Type B pancreatic cell (in vitro differentiated cells): ENCODE measurements at places on chromosomes 4 and X. TPM values are rescaled to one million over a fixed set of nuclear protein-coding genes. Genes with fewer than 3 reads are reported as not detected.

- no peak for DNase-seq
These were observed 488.8 kb upstream of the CPEB2 start for GRCh38 chr4:14513471-14513870.

DNA sequence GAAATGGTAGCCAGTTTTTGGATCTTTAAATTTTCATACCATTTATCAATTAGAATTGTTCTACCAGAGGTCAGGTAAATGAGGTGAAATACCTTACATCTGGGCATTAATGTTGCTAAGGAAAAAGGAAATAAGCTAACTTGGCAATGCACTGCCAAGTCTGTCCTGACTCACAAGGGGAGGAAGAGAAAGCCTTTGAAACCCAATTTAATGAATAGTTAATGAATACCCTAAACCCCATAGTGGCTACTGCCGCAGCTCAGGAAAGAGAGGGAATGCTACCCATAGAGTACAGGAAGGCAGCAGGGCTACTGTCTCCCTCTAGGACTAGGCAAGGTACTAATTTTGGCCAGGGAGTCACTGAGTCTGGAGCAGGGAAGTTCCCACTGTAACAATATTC, 16.8 kb upstream of the DHX15 start:
- no peak for DNase-seq

GRCh38 chr4:53693408-53693807, 102.1 kb upstream of the LNX1 start:
- DNase-seq = no peak

DNA sequence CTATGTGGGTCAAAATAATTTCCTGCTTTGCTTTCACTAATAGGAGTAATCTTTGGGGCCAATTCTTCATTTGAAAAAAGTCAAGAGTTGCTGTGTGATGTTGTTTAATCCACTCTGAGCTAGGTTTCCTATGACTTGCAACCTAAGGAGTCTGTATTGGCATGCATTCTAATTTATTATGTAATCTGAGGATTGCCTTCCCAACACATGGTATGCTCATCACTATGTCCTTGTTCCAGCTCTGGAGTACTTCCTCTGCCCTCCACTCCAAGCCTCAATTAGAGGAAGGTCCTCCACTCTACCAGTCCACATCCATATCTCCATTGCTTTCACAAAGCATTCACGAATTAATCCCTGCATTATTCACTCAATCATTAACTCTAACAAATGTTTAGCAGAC, 56.1 kb downstream of the PPP3CA start:
- no peak for DNase-seq

- DNase-seq = no peak
These were observed 505.5 kb upstream of the TENM3 start for GRCh38 chr4:181737744-181738143.

DNA sequence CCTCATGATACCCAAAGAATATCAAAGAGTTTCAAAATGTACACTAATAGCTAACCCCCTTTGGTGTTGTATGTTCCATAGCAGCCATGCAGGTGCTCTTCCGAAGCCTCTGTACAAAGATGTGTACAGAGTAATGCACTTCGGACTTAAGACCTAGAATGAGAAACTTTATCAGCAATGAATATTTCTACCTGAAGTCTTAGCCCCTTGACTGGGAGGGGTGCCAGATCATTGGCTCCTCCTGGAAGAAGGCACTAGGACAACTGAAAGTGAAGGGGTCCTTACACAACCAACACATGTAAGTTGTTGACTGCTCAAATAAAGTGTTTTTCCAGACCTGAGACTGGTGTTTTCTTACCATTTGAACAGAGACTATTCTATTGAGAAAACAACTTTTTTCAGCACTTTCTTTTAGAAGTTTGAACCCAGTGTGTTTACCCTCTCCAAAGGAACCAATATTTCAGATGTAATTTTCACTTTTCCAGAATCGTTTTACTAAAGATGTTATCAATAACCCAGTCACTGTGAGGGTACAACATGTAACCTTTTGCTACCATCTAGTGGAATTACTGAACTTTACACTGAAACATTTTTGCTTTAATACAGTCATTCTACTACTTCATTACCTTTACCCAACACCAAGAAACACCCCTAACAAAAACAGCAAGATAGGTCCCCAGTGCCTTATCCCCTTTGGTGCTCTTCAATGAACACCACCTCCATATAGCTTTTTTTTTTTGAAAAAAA, 33.3 kb upstream of the PRDX4 start:
- DNase-seq = no peak

DNA sequence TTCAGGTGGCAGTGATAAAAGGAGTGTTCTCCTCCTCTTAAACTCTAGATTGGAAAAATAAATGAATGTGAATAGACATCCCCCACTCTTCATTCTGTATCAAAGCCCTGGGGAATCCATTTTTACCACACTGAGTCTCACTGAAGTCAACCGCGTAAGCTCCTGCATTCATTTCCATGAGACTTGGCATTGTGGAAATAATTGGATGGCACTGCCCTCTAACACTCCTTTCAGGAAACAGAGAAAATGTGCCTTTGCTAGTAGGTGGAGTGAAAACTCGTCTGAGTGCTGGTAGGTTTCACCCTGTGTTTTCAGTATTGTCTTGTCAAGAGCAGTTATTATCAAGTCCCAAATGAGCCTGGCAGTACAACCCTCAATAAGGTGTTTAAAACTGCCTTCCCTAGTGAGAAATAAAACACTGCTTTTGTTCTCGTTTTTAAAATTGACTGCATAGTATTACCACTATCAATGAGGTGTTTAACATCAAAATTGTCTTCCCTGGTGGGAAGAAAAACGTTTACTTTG, 9.7 kb upstream of the CDKN2AIP start:
- DNase-seq = no peak

GRCh38 chr4:39933671-39934590, 43.8 kb downstream of the PDS5A start:
- no peak for DNase-seq

GRCh38 chr4:143189528-143189927, 4.8 kb downstream of the USP38 start:
- DNase-seq = no peak

GRCh38 chrX:31545726-31546125, 473.9 kb upstream of the FTHL17 start:
- no peak for DNase-seq

- no peak for DNase-seq
These were observed 4.2 kb upstream of the MSANTD1 start for GRCh38 chr4:3244747-3245146.

DNA sequence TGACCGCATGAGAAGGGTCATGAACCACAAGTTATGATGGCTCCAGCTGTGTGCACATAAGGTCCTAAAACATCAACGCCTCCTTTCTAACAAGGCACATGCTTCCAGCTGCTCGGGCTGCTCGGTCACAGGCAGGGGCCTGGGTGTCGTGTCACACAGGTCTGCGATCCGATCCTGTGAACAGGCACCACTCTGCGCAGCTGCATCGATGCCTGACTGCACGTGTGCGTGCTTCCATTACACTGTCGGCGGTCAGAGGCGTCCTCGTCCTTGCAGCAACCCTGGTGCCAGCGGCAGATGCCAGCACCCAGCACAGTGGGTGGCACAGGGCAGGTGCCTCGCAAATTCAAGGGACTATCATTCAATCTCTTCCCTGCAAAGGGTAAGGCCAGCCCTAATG, 23.9 kb downstream of the ZFYVE28 start:
- no peak for DNase-seq

GRCh38 chr4:38821739-38822138, 17.1 kb upstream of the TLR1 start:
- DNase-seq = no peak

GRCh38 chrX:66200855-66201795, 37.1 kb downstream of the HEPH start:
- no peak for DNase-seq

GRCh38 chr4:5724377-5724776, 13.4 kb downstream of the EVC start:
- DNase-seq = no peak

- DNase-seq = no peak
These were observed 72.9 kb upstream of the MTM1 start for GRCh38 chrX:150495496-150495895.

DNA sequence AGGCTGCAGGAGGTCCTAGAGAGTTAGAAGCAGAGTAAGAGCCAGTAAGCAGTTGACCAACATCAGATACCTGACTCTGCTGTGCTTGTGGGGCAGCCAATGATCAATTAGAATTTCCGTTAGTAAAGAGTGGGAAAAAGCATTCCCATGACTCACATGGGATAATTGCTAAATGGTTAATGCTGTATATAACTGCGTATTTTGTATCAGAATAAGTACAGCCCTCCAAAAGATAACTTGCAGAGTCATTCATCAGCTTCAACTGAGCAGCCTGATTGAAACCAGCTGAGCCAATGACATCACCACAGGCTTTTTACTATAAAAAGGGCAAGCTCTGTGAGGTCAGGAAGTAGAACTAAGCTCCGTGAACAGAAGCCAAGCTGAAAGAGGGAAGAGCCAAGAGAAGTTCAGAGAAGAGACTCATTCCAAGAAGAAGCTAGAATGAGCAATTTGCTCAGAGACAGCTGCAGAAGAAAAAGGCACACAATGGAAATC, 67.9 kb downstream of the PPP3CA start:
- no peak for DNase-seq

GRCh38 chr4:98909646-98910401, 19.1 kb downstream of the EIF4E start:
- no peak for DNase-seq

- no peak for DNase-seq
These were observed 90.2 kb downstream of the ADGRG4 start for GRCh38 chrX:136390921-136391320.

GRCh38 chr4:8589823-8590545, 2.6 kb upstream of the CPZ start:
- DNase-seq = no peak

- no peak for DNase-seq
These were observed 377.8 kb upstream of the PRKX start for GRCh38 chrX:4091046-4091760.

GRCh38 chrX:120653000-120653399, 23.1 kb upstream of the C1GALT1C1 start:
- DNase-seq = no peak

DNA sequence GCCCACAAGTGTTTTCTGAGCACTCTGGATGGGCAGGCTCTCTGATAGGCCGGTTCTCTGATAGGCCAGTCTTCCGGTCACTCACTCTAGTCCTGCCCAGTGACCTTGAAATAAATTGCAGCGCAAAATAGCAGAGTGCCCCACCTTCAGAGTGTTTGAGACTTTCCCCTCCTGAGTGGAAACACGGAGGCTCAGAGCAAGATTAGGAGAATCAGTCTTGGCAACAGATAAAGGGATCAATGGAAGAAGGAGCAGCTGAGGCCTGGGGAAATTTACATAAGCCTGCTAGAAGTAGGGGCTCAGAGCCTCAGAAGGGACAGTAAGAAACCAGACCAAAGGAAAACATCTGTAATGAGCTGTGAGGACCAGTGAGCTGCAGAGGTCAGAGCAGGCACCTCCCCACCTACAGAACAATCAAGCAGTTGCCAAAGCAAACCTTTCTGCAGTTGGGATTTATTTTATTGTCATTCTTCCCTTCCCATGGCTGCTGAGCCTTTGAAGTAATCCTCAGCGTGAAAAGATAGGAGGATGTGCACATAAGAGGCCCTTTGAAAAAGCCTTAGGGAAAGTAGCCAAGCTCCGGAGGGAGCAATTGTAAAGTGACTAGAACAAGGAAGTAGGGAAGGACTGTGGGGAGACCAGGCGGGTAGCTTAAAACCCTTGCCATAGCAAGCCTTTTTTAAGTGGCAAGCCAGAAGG, 89.1 kb upstream of the TSPAN5 start:
- DNase-seq = no peak

- no peak for DNase-seq
These were observed 202.9 kb downstream of the CHIC1 start for GRCh38 chrX:73765776-73766430.

GRCh38 chr4:25651682-25652081, 4.0 kb upstream of the SLC34A2 start:
- DNase-seq = no peak

DNA sequence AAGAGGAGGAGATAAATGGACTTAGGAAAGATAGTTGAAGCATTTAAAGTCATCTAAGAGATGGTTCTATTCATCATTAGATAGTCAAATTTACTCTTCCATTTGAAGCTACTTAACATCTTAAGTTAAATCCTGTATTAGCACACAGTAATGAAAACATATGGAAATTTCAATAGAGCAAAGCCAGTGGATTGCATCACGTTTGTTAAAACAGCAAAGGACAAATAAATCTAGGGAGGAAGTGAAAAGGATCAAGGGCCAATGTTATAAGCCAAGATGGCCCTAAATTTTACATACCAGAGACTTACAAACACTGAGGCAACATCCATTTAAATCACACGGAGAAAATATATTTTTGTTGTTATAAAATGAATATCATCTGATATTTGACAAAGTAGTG, 602.8 kb downstream of the INPP4B start:
- DNase-seq = no peak

DNA sequence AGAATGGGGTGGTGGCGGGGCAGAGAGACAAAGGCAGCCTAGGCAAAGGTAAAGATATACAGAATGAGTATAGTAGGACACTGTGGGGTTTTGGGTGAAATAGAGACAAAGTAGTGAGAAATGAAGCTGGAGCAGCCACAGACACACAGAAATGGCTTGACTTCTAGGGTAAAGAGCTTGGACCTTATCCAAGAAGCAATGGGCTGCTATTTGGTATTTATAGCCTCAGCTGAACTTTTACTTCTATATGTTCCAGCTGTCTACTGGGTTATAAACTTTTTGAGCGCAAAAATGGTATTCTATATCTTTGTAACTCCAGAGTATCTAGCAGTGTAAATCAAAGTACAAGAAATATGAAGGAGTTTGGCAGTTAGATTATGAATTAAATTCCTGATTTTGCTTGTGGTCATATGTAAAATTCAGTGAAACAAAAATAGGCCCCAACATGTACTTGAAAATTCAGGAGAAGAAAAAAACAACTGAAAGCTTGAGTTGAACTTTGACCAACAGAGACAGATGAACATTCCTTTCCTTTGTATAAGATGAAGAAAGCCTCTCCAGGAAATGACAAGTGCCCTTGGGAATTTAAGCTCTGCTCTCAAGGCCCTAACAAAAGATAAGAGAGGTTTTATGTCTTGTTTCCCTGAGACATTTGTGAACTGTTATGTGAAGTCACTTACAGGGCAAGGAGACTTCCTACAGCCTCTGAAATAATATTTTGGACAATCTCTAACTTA, 354.1 kb downstream of the CHIC1 start:
- no peak for DNase-seq

- DNase-seq = no peak
These were observed 6.5 kb upstream of the PAQR3 start for GRCh38 chr4:78945651-78946179.

- no peak for DNase-seq
These were observed 459.5 kb downstream of the ANKRD50 start for GRCh38 chr4:124253080-124253479.

GRCh38 chrX:11688201-11688600, 22.5 kb upstream of the ARHGAP6 start:
- DNase-seq = no peak

Gene PABPC1L2B
- 0.17 TPM in 1 of 2 replicates, not detected in the other for total RNA-seq

Gene IBSP
- not detected in 2 replicates for total RNA-seq

Gene IL21
- total RNA-seq = not detected in 2 replicates

Gene XAGE1A
- not detected in 2 replicates for total RNA-seq

Gene TMEM33
- total RNA-seq = 60.5 and 64.3 TPM in 2 replicates

Gene ALG13
- 67.2 and 71.8 TPM in 2 replicates for total RNA-seq

Gene GLUD2
- 5.8 and 9.8 TPM in 2 replicates for total RNA-seq

Gene FAM149A
- total RNA-seq = 9.3 and 9.9 TPM in 2 replicates

Gene XAGE3
- total RNA-seq = not detected in 2 replicates

Gene ASB5
- 0.10 TPM in 1 of 2 replicates, not detected in the other for total RNA-seq

Gene POLA1
- 22.8 and 44.4 TPM in 2 replicates for total RNA-seq

Gene P2RY4
- not detected in 2 replicates for total RNA-seq

Gene LONRF3
- total RNA-seq = 0.88 and 1.5 TPM in 2 replicates

Gene GIMD1
- total RNA-seq = not detected in 2 replicates

Gene LRAT
- 7.2 and 7.4 TPM in 2 replicates for total RNA-seq

Gene RHOXF1
- total RNA-seq = not detected in 2 replicates
